ENCODE measurements at places on chromosomes 11 and 22.
A peak's percentile ranks its signal among the peaks of the same experiment; 100 is the strongest.

DNA sequence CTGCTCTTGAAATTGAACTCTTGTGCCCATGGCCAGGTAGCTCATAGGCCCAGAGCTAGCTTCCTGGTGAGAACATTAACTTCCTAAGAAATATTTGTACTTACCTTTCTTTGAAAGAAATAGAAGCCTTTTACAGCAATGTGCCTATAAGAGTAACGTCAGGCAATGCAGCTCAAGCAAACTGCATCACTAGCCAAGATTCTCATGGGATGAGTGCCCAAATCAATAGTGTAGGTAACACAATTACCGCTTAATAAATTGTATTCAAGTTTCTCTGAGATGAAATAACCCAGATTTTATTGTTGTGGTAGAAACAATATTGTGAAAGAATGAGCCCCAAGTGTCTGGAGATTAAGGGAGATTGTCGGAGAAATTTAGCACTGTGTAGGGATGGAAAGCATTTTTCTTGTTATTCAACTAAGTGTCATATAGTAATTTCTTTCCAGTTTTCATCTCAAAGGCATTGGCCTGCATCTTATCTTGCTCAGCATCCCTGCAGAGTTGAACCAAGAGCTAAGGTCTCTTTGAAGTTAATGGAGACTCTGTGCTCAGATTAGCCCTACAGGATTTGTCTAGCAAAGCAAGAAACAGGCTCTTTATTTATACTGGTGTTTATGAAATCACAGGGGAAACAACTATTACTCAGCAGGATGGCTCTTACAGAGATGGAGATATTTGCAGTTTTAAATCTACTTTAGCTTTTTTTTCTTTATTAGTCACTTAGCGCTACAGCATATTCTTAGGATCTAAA lies 321.0 kb upstream of the PDGFD start:
- DNase-seq: peak; percentile 9

- DNase-seq: no peak
These were observed 1032.6 kb downstream of the OPCML start for GRCh38 chr11:132499661-132500060.

DNA sequence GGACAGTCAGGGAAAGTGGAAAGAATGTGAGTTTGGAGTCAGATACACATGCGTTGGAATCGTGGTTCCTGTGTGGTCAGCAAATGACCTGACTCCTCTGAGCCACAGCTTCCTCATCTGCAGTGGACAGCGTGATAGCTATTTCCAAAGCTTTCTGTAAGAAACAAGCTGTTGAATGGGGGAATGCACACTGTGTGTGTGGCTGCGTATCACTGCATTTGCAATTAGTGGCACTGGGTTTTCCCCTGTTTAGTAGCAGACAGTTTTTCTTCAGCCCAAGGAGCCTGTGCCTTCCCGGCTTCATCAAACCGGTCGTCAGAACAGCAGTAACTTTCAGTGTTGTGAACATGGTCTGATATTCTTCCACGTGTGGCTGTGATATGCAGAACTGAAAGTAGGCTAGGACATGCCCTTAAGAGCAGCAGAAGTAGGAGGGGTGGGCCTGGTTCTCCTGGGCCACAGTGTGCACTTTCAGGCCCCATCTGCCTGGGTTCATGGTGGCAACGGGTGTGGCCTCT lies 121.5 kb downstream of the RRAS2 start:
- DNase-seq: no peak

DNA sequence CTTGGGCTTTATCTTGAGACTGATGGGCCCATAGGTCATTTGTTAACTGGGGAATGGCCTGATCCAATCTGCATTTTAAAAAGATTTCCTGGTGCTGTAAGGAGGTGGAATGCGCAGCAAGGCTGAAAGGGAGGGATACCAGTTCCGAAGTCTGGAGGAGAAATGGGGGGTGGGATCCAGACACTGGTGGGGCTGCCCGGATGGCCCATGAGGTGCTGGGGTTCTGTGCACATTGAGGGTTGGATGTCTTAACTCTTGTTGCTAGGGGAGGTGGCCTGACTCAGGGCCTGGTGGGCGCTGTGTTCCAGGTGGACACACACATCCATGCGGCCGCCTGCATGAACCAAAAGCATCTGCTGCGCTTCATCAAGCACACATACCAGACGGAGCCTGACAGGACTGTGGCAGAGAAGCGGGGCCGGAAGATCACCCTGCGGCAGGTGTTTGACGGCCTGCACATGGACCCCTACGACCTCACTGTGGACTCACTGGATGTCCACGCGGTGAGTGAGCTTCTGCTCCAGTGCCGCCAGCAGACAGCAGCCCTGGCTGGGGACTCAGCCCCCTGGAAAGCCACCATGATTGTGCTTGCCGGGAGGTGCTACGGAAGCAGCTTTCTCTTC lies 38.1 kb downstream of the AMPD3 start:
- peak; percentile 64 for DNase-seq

GRCh38 chr11:826836-827145 lies 928 bp upstream of the CRACR2B start:
- DNase-seq: no peak

DNA sequence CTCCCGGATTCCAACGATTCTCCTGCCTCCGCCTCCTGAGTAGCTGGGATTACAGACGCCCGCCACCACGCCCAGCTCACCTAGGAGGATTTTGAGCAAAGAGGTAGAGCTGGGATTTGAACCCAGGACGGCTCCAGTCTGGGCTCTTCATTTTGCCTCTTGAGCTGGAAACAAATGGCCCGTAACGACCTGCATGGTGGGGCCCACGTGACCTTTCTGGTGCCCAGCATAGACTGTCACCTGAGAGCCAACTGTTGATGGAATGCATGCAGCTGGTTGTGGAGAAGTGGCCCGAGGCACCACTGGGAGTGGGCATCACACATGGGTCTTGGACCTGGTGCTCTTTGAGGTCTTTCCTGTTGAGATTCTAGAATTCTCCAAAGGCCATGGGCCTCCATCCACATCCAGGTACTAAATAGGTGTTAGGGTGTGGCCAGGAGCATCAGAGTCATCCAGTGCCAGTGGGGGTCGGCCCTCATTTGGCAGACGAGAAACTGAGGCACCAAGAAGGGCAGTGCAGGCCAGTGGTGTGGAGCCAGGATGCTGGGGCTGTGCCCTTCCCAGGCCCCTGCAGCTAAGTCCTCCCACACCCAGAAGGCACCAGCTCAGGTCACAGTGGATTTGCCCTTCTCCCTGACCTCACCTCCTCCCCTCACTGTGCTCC lies 3.9 kb downstream of the ATF4 start:
- DNase-seq: no peak

GRCh38 chr11:459511-460220 lies 9.6 kb downstream of the PTDSS2 start:
- DNase-seq: no peak

DNA sequence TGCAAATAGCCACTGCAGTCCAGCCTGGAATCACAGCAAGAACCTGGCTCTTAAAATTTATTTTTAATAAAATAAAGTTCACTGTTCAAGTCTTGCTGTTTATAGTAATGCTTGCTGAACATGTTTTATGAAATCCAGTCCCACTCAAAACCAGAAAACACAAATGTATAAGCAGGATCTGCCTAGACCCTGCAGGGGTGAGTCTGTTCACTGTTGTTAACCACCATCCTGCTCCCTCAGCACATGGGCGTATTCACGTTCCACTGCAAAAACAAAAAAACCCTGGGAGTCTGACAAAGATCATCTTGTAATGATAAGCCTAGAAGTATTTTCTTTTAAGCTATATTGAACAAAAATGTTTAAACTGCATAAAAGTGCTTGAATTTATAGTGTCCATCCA lies 45.0 kb upstream of the CTTN start:
- DNase-seq: no peak

DNA sequence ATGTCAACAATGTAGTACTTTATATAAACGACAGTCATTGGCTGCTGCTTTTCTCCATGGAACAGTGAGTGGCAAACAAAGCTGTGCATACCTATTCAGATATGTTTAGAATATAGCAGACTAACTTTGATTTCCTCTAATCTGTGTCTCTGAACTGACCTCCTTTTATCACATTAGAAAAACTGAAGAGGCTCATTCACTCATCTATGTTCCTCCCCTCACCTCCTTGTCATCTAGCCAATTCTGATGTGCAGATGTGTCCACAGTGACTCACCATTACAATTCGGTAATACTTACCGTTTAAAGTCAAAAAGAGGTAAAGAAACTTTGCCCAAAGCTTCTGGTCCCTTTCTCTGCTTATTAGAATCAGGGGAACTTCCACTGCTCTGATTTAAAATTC lies 51.5 kb upstream of the RPS13 start:
- no peak for DNase-seq

GRCh38 chr11:34537636-34538035 lies 24.0 kb upstream of the ELF5 start:
- no peak for DNase-seq

DNA sequence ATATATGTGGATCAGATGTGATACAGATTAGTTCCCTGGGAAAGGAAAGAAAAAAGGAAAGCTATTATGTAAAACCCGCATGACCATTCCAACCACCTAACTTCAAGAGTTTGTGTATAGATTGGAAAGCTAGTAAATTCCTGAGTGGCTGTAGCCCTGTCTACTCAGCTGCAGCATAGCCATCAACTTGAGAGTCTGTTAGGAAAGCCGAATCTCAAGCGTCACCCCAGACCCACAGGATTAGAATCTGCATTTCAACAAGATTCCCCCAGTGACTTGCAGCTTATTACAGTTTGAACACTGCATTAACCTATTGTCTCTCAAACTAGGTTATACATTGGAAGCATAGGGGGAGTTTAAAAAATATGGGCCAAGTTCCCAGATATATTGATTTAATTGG lies 921.7 kb downstream of the LRRC4C start:
- DNase-seq: no peak

DNA sequence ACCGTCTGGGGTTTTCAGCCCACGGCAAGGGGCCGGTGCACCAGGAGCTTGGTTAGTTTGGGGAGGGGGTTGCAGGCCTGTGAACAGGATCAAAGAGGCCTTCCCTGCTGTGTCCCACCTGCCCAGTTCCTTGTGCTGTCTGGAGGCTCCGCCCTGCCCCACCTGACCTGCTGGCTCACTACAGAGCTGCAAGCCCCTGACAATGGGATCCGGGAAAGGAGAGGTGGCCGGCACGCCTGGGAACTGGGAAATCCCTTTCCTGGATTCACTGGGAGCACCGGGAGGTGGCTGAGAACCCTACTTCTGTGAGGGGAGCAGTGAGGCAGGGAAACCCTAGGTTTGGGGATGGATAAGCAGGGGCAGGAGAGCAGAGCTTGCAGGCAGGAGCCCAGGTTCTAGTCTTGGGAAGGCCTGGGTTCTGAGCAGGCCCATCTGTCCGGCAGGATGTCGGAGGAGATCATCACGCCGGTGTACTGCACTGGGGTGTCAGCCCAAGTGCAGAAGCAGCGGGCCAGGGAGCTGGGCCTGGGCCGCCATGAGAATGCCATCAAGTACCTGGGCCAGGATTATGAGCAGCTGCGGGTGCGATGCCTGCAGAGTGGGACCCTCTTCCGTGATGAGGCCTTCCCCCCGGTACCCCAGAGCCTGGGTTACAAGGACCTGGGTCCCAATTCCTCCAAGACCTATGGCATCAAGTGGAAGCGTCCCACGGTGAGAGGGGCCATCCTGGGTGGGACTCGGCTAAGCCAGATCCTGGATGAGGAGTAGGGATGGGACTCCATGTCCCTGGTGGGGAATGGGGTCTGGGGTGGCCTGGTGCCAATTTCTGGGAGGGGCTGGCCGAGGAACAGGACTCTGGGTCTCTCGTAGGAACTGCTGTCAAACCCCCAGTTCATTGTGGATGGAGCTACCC lies 786 bp downstream of the CAPN1 start:
- DNase-seq: peak; percentile 29

- no peak for DNase-seq
These were observed 48.3 kb downstream of the MYH9 start for GRCh38 chr22:36339171-36340065.

DNA sequence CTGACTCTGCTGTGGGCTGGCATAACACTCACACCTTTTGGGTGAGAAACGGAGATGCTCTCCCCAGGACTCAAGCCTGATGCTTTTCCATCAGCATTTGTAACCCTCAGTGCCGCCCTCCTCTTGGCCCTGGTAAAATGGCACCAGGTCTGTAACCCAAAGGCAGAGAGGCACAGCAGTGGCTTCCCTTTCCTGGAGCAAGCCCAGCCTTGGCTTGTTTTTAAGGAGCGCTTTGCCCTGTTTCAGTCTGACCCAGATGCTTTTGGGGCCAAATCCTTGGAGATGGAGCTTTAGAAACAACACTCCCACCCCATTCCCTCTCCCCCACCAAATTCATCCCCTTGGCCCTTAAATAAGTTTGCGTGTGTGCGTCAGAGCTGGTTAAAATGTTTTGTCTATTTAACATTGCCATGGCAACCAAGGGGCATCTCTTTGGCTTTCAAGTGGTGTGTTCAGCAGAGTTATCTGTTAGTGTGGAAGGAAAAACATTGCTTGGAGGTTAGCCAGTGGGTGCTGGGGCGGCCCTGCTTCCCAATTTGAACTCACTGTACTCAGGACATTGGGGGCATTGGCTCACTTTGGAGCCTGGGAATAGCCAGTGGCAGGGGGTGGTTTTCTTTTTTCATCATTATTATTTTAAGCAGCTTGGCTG lies 134.1 kb downstream of the NAV2 start:
- no peak for DNase-seq

- peak; percentile 46 for DNase-seq
These were observed 68.9 kb downstream of the NECTIN1 start for GRCh38 chr11:119659971-119660723.

DNA sequence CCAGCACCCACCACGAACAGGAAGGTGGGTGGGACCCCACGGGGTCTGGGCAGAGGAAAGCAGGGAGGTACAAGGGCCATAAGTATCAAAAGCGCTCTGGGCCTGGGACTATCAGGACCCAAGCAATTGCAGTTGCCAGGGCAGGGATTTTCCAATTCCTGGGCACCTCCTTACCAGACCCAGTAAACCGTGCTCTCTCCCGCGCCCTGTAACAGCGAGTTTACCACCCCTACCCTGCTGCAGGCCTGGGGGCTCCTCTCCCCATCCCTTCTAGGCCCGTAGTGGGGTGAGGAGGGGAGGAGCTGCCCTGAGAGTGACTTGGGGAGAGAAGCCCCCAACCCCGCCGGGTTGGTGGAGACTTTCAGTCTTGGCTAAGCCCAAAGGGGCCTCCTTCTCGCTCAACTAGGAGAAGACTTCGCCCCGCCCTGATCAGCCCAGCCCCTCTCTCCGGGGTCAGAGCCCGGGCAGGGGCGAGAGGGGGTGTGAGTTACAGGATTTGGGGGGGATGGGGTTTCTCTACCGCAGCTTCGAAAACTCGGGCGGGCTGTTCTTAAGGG lies 5.4 kb downstream of the PAX6 start:
- no peak for DNase-seq

DNA sequence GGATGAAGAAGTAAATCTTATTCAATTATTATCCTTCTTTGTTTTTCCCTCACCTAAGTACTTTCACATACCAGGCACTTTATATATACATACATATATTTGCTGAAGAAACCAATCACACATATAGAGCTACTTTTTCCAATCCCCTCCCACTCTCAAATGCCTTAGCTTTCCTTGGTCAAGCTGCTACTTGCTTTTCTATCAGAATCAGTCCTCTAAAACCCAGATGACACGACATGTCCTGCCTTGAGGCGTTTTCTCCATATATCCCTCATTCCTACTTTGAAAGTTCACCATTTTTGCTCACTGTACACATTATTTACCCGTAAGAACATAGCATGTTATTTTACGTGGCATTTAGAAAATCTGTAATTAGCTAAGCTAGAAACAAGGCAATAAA lies 5.4 kb downstream of the RAB38 start:
- DNase-seq: no peak

GRCh38 chr11:110538154-110538553 lies 108.4 kb downstream of the FDX1 start:
- DNase-seq: no peak

All from SK-N-DZ (cell line).